T1000 (cell line): ENCODE measurements at places on chromosomes 7 and 10.

DNA sequence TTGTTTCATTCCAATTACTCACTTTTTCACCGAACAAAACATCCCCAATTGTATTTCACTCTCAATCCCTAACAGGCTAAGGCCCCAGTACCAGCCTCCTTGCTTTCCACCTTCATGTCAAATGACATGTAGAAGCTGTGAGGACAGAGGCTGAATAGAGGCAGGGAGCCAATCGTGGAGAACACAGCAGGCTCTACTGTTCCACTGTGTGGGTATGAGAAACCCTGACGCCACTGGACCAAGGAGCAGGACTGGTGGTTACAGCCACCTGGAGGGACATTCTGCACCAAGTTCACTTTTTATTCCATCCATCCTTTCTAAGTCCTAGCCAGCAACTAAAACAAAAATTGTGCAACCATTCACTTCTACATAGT is 502.8 kb downstream of the SORCS1 start:
- DNase-seq: no peak

- DNase-seq: no peak
Measured at GRCh38 chr10:123175389-123176387, 21.5 kb downstream of the BUB3 start.

GRCh38 chr7:149625947-149626392 is 128.4 kb upstream of the ZNF746 start:
- DNase-seq: no peak

- DNase-seq: no peak
Measured at GRCh38 chr10:22345301-22346095, at the start of gene SPAG6. Gene SPAG6 (plus strand): TSS chr10:22345496. CDS start chr10:22345612, 116 bp downstream.

- no peak for DNase-seq
Measured at GRCh38 chr10:7409045-7409731, 1.6 kb downstream of the SFMBT2 start.

DNA sequence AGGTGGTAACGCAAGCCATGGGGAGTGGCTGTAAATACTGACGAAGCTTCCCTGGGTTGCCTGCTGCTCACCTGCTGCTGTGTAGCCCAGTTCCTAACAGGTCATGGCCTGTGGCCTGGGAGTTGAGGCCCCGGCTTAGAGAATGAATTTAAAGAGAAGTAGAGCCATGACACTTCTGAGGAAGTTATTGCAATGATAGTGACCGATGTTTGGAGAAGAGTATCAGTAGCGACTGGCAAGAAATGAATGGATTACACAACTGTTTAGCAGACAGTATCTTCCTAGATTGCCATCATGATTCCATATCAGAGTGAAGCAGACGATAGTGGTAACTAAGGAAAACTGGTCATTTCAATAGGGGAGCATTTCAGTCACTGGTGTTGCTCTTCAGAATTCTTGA is 249.6 kb downstream of the PLXDC2 start:
- DNase-seq: no peak

- no peak for DNase-seq
Measured at GRCh38 chr10:127041552-127041951, 136.3 kb downstream of the DOCK1 start.

GRCh38 chr7:75740846-75741497 is 2.2 kb upstream of the HIP1 start:
- DNase-seq: no peak

DNA sequence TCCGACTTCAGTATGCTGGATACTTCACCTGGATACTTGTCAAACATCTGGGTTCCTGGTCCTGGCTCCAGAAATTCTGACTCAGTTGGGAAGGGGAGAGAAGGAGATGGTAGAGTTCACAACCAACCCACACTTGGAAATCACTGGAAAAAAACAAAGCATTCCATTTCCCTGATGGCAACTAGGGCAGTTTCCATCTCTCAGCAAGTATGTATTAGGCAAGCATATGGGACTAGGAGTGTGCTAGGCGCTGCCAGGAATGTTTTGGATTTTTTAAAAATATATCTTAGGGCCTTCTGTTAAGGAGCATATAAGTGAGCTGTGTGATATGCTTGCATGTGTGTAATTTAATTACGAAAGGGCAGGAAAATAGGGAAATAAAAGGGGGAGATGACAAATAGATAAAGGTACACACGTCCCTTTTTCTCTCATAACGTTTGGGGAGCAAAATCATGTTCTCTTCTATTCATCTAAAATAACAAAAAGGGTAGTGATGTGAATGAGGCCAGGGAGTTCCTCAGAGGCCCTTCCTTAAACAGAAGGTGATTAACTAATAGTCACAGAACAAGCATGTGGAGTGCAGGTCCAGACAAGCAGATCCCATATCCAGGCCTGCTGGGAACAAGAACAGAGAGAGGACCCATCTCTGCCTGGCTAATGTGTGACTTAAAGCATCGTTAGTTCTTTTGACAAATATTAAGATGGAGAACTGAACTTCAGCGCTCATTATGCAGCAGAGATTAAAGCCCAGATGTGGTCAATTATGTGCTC is 64.5 kb upstream of the NFE2L3 start:
- DNase-seq: no peak

GRCh38 chr7:17986851-17987250 is 40.8 kb downstream of the PRPS1L1 start:
- DNase-seq: no peak

- DNase-seq: no peak
Measured at GRCh38 chr10:102580230-102580629, 64.0 kb upstream of the TRIM8 start.

DNA sequence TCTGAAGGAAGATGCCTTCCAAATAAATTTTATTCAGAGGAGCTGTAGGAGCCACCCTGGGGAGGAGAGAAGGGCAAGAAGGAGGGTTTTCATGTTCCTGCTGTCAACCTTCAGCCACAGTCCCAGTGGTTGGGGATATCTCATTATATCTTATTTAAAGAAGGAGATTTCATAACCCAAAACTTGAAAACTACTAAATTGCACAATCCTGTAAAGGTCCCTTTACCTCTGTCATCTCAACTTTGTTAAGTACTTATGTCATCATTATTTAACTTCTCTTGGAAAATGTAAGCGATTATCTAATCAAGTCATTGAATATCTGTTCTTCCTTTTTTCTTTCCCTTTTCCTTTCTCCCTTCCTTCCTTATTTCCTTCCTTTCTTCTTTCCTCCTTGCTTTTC is 794.5 kb upstream of the IGFBP3 start:
- no peak for DNase-seq

GRCh38 chr7:120441850-120442249 is 168.9 kb downstream of the KCND2 start:
- no peak for DNase-seq

- no peak for DNase-seq
Measured at GRCh38 chr7:24831240-24831639, 74.0 kb upstream of the GSDME start.

DNA sequence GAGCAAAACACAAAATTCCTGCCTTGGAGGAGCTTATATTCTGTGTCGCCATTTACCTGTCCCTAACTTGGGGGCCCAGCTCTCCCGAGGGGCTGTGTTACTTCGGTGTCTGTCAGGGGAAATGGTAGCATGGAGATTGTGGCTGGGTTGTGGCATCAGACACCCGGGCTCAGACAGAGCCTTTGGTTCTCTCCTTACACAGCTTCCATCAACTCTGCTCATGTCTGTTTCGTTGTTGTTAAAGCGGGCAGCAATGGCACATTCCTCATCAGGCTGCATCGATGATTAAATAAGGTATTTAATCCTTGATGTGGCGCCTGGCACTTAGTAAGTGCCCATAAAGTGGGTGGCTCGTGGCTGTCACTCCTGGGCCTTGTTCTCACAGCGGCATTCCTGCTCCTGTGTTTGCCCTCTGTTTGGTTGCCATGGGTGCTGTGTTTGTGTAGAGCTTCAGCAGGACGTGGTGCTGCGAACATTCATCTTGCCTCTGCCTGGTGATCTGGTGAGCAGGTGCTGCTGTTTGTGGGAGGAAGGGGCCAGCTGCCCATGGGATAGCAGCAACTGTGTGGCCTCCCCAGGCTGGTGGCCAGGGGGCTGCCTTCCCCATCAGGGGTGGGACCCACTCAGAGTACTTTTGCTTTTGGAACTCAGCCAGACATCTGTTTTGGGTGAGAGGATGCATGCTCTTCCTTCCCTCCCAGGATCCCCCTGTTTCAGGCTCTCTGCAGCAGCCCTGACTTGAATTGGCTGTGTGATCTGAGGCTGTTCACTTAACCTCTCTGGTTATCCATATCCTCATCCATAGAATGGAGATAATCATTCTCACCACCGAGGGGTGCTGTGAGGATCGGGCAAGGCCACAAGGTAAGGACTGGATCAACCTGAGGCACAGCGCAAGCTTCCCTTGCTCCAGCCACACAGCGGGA is 207.2 kb upstream of the SVIL start:
- no peak for DNase-seq

DNA sequence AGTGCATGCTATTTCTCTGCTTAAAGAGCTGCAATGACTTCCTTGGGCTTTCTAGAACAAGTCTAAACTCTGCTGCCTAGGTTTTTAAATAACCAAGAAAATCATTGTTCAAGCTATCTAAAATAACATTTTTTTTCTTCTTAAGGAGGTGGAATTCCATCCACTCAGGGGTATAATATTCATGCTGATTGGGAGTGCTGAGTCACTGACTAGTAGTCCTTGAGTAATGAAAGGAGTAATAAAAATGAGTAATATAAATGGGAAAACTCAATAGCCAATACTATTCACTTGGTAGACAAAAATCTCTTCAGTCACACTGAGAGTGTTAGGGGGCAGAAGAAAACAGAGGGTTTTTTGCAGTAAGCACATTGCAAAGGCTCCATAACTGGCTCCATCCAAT is 72.0 kb downstream of the GFRA1 start:
- DNase-seq: no peak

DNA sequence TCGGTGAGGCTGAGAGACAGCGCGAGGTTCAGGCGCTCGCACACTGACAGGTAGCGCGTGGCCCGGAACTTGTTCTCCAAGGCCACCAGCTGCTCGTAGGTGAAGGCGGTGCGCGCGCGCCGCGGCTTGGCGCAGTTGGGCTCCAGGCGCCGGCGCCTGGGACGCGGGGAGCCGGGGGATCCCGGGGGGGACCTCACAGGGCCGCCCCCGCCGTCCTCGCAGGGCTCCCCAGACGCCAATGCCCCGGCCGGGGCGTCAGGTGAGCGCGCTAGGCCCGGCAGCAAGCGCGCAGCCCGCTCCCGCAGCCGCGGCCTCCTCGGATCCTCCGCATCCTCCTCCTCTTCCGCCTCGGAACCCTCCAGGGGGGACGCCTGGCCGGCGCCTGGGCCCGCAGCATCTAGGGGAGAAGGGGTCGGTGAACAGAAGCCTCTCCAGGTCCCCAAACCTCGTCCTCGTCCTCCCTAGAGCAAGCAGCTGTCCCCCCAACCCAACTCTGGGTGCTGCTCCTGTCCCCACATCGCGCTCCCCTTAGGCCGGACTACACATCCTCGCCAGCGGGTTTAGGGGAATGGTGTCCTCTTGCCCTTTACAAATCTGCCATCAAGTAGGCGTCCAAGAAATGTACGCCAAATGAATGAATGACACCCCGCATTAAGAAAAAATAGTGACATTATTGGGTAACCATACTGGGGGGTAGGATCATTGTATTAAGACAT is 1.9 kb downstream of the NKX1-2 start:
- DNase-seq: no peak

DNA sequence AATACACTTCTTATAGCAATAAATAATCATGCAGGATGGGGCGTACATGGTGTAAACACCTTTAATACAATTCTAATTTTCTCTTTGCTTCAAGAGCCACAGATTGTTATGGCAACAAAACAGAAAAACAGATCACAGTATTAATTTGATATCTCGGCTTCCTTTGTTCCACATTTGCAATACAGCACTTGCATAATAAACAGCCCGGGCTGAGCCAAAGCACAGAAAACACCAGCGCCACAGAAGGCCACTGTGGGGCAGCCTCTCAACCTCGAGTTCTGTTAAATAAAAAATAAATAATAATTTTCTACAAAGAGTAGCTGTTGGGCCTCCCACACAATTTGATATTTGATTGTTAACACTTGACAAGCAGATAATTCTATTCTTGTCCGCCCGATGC is 255.9 kb downstream of the USP6NL start:
- no peak for DNase-seq

DNA sequence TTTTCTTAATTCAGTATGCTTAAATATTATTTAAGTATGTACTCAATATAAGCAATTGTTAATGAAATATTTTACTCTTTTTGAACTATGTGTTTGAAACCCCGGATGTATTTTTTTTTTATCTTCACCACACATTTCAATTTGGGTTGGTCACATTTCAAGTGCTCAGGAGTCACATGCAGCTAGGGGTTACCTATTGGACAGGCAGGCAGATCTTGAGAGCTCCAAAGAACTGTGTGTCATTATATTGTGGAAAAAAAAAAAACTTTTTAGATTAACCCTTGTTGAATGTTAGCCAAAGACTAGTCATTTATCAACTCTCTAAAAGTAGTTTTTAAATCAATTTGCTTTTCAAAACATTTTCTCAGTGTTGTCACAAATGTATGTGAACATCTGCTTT is 37.2 kb downstream of the IKZF1 start:
- DNase-seq: no peak

DNA sequence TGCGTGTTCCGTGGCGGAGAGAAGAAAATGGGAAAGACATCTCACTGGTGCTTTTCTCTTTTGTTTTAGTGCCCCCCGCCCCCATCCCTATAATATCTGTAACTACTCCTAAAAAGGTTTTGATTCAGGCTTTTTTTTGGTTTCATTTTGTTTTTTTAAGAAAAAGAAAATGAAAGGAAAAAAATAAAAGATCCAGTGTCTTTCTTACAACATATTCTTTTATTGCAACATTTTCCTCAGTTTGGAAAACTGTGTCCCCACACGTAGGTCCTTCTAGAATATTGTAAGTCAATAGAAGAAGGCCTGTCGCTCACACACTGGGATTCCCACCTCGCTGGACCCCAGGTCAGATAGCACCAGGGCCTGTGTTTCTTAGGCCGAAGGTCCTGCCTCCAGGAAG is 20.6 kb downstream of the AIFM2 start:
- no peak for DNase-seq

GRCh38 chr10:96441987-96442643 is 71.6 kb downstream of the TLL2 start:
- DNase-seq: no peak

DNA sequence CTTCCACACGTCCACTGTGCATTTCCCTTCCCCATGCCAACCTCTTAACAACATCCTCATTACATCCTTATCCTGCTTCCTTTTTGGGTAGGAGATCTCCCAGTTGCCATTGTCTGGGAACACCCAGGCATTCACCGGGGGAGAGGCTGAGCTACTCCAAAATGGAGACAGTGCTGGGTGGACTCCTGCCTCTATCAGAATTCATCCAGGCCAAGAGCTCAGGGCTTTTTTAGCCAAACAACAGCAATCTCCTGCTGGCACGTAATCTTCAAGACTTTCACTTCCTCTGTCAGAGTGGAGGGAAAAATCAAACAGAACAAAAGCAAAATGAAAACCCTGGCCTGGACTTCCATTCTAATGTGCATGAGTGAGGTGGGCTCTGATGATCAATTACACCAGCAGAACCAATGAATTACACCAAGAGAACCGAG is 245.0 kb downstream of the PRPF18 start:
- DNase-seq: no peak

- DNase-seq: no peak
Measured at GRCh38 chr10:35933940-35934641, 292.0 kb upstream of the FZD8 start.

- no peak for DNase-seq
Measured at GRCh38 chr10:124265391-124265745, 153.4 kb downstream of the OAT start.

- no peak for DNase-seq
Measured at GRCh38 chr10:95881316-95881715, 26.5 kb upstream of the CC2D2B start.

- DNase-seq: no peak
Measured at GRCh38 chr10:29730969-29731368, 96.2 kb upstream of the SVIL start.
